ENCODE measurements at places on chromosomes 2 and 18.

DNA sequence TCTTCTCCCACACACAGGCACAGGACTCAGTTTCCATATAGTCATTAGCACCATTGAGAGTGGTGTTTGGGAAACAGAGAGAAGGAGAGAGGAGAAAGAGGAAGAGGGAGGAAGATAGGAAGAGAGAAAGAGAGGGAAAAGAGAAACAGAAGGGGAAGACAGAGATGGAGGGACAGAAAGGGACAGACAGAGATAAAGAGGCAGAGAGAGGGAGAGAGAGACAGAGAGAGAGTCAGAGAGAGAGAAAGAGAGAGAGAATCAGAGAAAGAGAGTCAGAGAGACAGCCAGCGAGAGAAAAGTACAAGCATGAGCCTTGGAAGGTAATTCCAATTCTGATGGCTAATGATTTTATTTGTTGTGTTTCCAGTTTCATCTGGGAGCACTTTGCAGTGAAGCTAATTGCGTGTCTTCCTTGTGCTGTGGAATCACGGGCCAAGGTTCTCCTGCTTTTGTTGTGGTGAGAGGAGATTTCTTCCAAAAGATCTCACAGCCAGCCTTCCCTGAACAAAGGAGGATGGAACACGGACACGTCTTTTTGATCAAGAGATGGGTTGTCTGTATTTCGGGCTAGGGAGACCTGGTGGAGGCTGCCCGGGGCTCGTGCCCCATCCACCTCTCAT is 153.6 kb upstream of the TWIST2 start:
- DNase-seq, result no peak

- DNase-seq, result no peak
These were observed 163.5 kb downstream of the GLI2 start for GRCh38 chr2:120898961-120899750.

DNA sequence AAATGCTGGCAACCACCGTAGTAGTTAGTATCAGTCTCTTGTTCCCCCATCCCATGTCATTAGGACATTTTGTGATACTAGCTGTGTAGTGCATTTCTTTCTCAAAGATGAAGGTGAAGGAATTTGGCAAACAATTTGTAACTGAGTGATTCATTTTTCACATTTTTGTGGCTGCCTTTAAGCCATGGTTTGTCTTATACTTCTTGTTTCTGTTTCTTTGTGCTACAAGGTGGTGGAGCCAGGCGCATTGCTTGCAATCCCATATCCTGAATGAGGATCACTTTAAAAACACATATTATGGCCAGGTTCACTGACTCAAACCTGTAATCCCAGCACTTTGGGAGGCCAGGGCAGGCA is 40.6 kb downstream of the GPD2 start:
- DNase-seq, result no peak

DNA sequence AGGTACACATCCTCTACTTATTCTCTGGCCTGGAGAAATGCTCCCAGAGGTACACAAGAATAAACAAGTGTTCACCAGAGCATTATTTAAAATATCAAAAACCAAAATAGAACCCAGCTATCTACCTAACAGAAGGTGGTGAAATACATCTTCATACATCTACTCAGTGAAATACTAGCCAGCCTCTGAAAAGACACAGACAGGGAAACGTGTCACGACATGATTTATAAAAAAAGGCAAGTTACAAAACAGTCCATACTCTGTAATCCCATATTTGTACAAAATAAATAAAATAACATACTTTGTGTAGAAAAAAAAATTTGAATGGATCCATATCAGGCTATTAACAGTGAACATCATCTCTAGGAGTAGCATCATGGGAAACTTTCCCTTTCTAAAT is 38.2 kb downstream of the KANSL3 start:
- DNase-seq, result no peak

DNA sequence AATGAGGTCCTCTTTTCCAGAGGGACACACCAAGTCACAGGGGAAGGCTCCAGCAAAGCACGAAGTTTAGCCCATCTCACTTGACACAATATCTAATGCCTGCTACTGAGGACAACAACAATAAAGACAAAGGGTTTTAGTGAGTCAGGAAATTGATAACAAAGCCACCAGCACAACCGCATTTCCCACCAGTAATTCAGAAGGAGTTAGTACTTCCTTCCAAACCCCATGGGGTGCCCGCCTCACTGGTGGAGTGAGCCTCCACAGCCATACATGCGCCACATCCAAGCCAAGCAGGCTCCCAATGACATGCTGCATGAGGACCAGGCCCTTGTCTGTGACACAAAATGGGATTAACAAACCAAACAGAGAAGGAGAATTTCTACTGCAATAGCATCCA is 40.1 kb downstream of the MRPL35 start:
- DNase-seq, result no peak

- DNase-seq, result no peak
These were observed 5.6 kb downstream of the PHLPP1 start for GRCh38 chr18:62720766-62721613.

DNA sequence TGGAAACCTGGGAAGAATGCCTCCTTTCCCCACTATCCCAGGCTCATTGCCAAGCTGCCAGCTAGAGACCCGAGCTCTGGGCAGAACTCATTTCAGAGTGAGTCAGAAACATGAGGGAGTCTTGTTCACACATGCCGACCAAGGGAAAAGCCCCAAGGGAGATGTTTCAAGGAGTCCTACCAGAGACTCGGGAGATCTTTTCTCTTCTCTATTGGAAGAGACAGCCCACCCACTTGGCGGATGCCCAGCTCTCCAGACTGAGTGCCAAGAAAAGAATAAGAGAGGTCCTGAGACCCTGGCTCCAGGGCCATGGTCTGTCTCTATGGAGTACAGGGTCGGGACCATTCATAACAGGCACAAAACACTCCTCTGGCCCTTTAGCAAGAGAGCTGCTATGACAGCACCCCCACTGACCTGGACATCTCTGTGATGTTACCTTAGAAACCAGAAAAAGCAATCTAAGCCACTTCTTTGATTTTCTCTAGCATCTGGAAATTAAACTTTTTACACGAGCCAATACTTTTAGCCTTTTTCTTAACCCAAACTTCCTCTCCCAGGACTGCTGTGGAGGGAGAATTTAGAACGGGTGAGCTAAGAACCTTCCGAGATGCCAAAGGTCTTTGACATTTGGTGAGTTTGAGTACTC is 18.5 kb upstream of the IGFBP5 start:
- DNase-seq, result no peak

GRCh38 chr2:101223814-101224231 is 28.9 kb upstream of the CNOT11 start:
- peak; percentile 60 for DNase-seq

GRCh38 chr2:233323851-233324250 is 16.2 kb downstream of the SAG start:
- no peak for DNase-seq

GRCh38 chr18:3036108-3036507 is 23.2 kb upstream of the LPIN2 start:
- no peak for DNase-seq

GRCh38 chr2:219607931-219608330 is 10.3 kb downstream of the STK11IP start:
- DNase-seq, result no peak

GRCh38 chr18:34866310-34866709 is 156.2 kb downstream of the DTNA start:
- DNase-seq, result no peak

DNA sequence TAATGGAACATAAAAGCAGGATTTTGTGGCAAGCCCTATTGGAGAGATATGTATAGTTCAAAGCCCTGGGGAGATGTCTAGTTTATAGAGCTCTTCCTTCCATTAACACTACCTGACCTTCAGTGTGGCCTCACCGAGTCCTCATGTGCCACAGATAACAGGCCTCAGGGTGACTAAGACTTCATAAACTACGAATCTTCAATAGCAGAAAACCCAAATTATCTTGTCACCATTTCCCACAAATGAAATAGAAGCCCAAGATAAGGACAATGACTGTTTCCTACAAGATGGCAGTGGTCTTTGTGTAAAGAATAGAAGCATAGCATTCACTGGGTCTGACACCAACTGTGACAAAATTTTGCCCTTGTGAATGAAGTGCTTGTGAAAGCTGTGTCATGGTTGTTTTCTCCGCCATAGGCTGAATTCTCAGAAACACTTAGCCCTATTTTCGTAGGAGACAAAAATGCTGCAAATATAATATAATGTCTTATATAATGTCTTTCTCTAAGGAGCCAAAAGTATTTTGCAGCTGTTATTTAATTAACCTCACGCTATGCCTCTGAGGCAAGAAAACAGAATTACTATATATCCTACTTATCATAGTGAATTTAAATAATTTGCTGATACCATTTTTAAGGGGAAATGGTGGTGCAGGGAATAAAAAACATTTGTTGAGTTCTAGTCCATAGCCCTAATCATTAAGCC is 136.7 kb upstream of the CWC22 start:
- DNase-seq, result no peak

DNA sequence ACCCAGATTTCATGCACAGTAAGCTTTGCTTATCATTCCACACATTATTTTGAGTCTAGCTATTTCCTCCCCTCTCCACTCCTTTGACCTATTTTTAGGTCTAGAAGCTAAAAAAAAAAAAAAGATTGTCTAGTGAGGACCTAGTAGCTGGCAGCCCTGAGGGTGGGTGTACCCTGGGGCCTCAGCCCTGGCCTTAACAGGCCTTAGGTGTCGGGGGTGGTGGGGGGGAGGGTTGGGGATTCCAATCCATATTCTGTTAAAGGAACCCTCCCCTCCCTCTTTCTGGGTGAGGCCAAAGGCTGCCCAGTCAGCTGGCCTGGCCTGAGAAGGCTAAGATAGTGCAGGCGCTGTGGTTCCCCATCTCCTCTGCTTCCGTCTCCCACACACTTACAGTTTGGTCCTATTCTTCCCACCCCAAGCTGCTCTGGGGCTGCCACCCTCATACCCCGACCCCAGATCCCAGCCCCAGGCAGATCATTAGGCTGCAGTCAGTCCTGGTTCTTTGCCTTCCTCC is 65.5 kb upstream of the HK2 start:
- DNase-seq, result no peak

- DNase-seq, result no peak
These were observed 94.5 kb upstream of the RMDN2 start for GRCh38 chr2:37830636-37831035.

DNA sequence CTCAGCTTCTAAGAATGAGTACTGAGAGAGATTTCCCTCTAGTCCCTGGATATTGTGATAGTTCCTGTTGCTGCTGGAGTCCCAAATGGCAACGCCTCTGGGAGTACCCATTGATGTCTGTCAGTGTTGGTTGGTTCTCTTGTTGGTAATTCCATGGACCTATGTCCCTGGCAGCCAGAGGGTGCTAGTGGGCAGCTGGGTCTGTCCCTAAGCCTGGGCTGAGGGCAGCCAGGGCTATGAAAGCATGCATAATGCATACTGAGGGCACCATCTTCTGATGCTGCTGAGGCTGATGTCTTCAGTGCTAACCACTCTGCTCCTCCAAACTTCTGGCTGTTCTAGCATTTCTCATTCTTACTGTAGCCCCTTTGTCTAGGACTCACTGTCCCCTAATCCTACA is 35.9 kb downstream of the NABP1 start:
- DNase-seq, result no peak

DNA sequence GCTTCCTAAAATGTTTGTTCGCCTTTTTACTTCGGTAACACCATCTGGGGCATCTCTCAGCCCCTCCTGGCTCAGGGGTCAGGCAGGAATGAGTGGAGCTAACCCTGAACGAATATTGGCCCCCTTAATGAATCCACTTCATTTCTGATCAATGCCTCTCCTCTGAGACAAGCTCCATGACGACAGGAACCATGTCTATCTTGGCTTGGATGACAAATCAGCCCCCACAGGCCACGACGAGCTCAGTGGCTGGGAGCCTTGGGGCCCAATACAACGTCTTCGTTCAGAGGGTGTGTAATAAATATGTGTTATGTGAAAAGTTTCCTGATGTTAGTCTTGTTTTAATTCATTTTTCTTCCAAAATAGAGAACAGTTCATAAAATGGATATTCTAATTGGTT is 133.0 kb downstream of the COL6A3 start:
- DNase-seq, result no peak

DNA sequence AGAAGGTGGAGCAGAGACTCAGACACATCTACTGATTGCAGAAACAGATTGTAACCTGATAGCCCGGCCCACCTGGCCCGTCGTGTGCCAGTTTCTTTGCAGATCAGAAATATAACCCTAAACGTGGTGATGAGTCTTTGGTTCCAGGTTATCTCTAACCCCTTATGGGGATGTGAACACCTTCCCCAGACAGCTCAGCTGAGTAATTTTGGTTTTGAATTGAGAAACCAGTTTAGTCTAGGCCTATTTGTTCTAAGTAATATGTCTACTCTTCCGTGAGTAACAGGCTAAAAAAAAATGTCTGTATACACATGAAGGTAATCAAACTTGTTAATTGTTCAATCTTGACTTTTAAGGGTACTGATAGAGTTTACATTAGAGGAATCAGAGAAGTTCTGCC is 35.7 kb downstream of the RASGRP3 start:
- no peak for DNase-seq

- DNase-seq, result no peak
These were observed 464.1 kb downstream of the TNS1 start for GRCh38 chr2:217538719-217539118.

DNA sequence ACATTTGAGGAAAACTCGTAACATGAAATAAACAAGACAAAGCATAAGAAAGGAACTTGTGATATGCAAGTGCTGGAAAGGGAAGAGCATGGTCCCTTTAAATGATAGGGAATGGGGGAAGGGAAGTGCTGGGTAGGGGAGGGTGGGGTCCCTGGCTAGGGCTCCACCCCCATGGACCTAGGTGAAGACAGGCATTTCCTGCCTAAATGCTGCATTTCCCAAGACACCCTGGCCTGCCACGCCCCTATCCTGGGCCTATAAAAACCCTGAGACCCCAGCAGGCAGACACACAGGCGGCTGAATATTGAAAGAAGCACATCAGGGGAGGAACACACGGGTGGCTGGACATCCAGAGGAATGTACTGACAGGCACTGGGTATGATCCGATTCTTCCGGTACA is 499.9 kb downstream of the ZEB2 start:
- DNase-seq, result no peak

GRCh38 chr18:77052983-77053309 is 79.6 kb downstream of the MBP start:
- DNase-seq, result no peak

GRCh38 chr18:8571399-8571798 is 37.8 kb upstream of the RAB12 start:
- no peak for DNase-seq

- DNase-seq, result no peak
These were observed 44.2 kb downstream of the TACR1 start for GRCh38 chr2:75155115-75155514.

- no peak for DNase-seq
These were observed 37.6 kb upstream of the PLEKHM3 start for GRCh38 chr2:208062961-208063360.

GRCh38 chr2:46268196-46268595 is 29.0 kb upstream of the EPAS1 start:
- no peak for DNase-seq

- no peak for DNase-seq
These were observed 82.5 kb downstream of the ZNF804A start for GRCh38 chr2:184680825-184681224.

GRCh38 chr2:105313877-105314276 is 15.7 kb downstream of the TGFBRAP1 start:
- DNase-seq, result no peak

DNA sequence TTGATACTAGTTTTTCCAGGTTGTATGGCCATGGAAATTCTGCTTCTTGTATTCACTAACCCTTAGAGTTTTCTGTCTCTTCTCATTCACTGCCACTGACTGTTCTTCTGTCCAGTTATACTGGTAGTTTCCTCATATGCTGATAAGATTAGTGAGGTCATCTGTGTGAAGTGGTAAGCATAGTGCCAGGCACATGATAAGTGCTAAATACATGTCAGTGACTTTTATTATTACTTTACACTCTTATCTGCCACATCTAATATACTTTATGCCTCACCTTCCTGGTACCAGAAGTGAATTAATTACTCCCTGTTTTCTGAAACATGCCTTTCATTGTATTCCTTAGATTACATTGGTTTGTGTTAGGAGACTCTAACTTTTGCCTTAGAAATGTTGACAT is 91.3 kb downstream of the NBEAL1 start:
- no peak for DNase-seq
